Skeletal muscle cell (primary cell): ENCODE measurements at places on chromosomes 13 and 19.

GRCh38 chr19:47023448-47023794 is 3.8 kb downstream of the NPAS1 start:
- no peak for DNase-seq

- no peak for DNase-seq
Observed at GRCh38 chr13:94765814-94766213, 53.5 kb upstream of the SOX21 start.

- peak; percentile 48 for DNase-seq
Observed at GRCh38 chr19:16829010-16829821, at the start of gene SIN3B. TSS of gene SIN3B (plus strand) at chr19:16829398. CDS start at chr19:16829421, 23 bp downstream.

DNA sequence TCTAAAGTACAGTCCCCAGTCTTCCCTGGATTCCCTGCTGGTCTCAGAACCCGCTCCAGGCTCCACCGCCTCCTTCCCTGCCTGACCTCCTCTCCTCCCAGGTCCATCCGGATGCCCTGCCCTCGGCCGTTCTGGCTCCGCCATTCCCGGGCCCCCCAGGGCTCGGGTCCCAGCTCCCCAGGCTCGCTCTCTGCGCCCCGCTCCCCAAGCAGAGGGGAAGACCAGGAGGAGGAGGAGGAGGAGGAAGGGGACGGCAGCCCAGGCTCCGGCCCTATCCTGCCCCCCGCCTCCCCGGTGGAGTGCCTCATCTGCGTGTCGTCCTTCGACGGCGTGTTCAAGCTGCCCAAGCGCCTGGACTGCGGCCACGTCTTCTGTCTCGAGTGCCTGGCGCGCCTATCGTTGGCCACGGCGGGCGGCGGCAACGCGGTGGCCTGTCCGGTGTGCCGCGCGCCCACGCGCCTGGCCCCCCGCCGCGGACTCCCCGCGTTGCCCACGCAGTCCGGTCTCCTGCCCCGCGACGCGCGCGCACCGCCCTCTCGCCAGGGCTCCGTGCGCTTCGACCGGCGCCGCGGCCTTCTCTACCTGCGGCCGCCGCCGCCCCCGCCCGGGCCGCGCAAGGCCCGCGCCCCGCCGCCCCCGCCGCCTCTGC is 647 bp downstream of the RNF225 start:
- no peak for DNase-seq

- DNase-seq = no peak
Observed at GRCh38 chr13:75224053-75224742, 257.8 kb downstream of the TBC1D4 start.

DNA sequence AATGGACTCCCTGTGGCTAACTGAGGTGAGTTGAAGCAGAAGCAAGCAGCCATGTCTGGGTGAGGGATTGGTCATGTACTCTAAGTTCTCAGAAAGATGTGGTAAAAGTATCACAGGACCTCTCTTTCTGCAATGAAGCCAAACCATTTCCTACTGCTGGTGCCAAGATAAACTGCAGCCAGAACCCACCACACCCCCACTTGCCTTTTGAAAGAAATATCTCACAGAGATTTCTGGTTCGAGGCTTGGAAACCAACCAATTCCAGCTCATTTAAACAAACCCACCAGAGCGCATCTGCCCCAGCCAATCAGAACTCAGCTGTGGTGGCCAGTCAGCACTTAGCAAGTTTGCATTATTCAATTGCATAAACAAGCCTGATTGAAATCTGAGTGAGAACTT is 204.5 kb upstream of the ATXN8OS start:
- no peak for DNase-seq

GRCh38 chr13:31747966-31748365 is 8.6 kb downstream of the RXFP2 start:
- no peak for DNase-seq

DNA sequence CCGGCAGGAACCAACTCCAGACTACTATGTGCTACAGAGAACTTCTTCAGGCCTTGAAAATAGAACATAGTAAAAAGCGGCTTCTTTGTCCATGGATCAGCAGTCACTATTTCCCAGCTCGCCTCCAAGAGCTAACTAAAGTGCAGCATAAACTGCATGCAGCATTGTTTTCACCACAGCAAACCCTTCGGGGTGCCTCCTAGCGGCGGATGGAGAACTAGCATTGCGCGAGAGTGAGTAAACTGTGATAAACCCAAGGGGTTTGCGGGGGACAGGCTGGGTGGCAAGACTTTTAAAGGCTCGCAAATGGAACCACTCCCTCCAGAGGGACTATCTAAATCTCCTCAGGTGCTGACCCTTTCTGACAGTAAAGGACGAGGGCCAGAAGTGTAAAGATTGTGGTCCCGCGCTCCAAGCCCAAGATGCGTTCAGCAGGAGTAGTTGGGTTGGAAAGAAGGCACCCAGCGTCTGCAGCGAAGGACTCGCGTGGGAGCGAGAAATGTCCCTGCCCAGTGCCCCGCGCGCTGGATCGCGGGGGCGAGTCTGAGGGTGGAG is 21.5 kb upstream of the SGCG start:
- DNase-seq = no peak

- DNase-seq = no peak
Observed at GRCh38 chr19:4304538-4305256, at the start of gene FSD1. TSS of gene FSD1 (plus strand) at chr19:4304598. CDS start at chr19:4304747, 149 bp downstream.

- peak; percentile 72 for DNase-seq
Observed at GRCh38 chr13:97130190-97130589, 91.9 kb upstream of the MBNL2 start.

GRCh38 chr19:13024951-13025697 is 29.8 kb downstream of the NFIX start:
- DNase-seq = no peak

- no peak for DNase-seq
Observed at GRCh38 chr19:18427080-18427742, 8.0 kb downstream of the SSBP4 start.

- DNase-seq = no peak
Observed at GRCh38 chr19:35438527-35438926, 9.5 kb upstream of the FFAR2 start.

DNA sequence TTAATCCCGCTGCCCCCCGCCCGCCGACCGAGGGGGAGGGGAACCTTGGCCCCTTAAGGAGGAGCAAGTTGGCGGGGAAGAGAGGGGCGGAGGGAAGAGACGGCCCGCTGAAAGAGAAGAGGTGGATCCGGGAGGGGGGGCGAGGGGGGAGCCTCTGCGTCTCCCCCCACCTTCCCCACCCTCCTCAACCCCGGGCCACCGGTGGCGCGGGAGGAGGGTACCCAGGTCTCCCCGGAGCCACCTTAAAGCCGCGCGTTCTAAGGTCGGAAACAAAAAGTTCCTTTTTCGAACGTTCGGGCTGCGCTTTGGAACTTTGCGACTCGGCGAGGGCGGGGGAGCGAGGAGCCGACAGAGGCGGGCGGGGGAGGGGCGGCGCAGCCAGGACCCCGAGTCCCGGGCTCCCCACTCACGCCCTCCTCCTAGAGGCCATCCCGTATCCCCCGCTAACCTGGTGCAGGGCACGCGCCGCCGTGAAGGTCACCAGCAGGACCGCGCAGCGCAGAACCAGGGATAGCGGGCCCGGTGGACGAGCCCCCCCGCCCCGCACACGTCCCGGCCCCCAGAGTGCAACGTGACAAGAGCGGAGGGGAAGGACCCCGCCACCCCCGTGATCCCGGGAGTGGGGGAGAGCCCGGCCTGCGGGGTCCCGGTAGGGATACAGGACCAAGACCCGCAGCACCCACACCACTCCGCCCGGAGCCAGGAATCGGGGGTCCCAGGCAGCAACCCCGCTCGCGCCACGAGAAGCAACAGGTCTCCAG is 659 bp downstream of the ERF start:
- no peak for DNase-seq

DNA sequence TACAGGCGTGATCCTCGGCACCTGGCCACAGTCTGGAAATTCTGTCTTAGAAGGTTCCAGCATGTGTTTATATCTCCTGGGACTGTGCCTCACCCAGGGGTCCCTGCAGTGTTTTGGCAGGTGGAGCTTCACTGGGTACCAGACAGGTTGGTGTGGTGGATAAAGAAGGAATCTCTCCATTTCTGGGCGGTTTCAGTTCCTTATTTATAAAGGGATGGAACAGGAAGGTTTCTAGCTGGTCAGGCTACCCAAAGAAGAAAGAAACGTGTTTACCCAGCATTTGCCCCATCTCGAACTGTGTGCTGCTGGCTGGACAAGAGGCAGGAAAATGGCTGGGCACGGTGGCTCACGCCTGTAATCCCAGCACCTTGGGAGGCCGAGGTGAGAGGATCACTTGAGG is 9.8 kb downstream of the PNPLA6 start:
- DNase-seq = no peak

DNA sequence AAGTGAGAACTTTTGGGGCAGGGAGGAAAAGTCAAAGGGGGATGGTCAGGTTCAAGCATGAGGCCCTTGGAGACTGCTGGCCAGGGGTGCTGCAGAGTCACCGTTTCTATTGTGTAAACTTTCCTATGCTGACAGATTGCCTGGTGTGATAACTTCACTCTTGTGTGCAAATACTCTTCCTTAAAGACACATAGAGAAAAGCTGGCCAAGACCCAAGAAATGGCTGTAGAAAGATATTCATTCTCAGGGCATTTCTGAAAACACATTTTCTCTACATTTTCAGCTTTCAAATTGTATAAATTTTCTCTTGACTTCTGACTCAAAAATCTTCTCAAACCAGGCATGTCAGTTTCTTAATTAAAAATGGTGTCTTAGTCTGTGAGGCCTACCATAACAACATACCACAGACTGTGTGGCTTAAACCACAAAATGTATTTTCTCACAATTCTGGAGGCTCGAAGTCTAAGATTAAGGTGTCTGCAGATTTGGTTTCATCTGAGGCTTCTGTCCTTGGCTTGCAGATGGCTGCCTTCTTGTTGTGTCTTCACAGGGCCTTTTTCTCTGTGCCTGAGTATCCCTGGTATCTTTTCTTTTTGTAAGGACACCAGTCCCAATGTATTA is 304.5 kb downstream of the KCNRG start:
- DNase-seq = no peak

- no peak for DNase-seq
Observed at GRCh38 chr19:7852851-7853769, 21.1 kb downstream of the PRR36 start.

DNA sequence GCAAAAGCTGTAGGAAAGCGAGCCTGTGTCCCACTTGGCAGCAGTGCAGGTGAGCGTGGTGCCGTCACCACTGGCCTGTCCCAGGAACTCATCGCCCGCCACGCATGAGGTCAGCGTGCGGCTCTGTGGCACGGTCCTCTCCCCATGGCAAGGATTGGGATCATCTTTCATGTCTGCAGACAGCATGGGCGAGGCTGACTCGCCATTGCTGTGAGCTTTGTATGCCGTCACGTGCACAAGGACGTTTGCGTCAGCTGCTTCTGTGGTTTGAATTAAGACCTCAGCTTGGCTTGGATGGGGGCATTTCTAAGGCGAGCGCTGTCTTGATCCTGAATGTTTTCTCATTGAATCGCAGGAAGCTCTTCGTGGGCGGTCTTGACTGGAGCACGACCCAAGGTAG is 9.8 kb downstream of the DAZAP1 start:
- no peak for DNase-seq

DNA sequence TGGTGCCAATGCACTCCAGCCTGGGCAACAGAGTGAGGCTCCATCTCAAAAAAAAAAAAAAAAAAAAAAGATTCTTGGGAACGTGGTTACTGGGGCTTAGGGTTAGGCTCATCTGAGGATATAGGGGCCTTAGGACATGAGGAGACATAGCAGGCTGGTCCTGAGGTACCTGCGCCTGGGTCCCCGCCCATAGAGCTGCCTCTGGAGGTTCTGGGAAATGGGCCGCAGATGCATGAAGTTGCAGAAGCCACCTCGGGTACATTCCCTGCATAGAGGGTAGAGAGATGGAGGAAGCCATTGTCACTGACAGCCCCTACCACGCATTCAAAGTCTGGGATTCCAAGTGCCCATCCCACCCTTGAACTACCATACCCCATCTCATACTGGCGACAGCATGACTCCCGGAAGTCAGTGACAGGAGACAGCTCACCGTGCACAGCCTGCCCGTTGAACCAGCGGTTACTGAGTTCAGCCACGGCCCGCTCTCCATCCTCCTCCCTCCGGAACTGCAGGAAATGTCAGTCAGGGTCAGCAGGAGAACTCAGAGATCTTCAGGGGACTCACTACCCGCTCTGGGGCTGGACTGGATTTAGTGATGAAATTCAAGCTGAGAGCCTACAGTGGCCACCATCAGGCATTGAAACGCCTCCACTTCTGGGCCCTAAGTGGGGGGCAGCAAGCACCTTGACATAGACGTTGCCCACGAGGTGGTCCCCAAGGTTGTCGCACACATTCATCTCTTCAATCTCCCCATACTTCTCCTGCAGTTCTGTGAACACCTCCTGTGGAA is 1.4 kb downstream of the U2AF1L4 start:
- no peak for DNase-seq

GRCh38 chr13:23656637-23657371 is 86.6 kb downstream of the TNFRSF19 start:
- peak; percentile 86 for DNase-seq

- no peak for DNase-seq
Observed at GRCh38 chr19:55116859-55117662, at the start of gene PPP1R12C. TSS of gene PPP1R12C (minus strand) at chr19:55117637. CDS start at chr19:55117543, 94 bp downstream.

DNA sequence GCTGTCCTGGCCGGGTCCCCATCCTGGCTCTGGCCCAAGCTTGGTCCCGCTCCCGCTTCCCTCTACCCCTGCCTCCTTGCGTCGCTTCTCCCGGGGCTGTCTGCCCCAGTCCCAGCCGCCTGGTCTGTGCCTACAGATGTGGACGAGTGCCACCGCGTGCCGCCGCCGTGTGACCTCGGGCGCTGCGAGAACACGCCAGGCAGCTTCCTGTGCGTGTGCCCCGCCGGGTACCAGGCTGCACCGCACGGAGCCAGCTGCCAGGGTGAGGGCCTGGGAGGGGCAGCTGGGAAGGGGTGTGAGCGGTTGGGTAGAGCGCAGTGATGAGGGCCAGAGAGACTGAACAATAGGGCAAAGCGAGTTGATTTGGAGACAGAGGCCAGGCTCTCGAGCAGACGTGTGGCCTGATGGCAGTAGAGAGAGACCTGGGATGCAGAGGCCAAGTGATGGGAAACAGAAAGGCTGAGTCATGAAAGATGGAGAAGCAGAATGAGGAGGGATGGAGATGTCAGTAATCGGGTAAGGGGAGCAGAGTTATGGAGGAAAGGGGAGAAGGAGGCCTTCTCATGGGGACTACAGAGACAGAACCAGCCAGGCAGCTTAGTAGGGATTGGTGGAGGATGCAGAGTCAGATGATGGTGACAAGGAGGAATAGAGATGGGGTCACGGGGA is 9.4 kb downstream of the LTBP4 start:
- DNase-seq = no peak

DNA sequence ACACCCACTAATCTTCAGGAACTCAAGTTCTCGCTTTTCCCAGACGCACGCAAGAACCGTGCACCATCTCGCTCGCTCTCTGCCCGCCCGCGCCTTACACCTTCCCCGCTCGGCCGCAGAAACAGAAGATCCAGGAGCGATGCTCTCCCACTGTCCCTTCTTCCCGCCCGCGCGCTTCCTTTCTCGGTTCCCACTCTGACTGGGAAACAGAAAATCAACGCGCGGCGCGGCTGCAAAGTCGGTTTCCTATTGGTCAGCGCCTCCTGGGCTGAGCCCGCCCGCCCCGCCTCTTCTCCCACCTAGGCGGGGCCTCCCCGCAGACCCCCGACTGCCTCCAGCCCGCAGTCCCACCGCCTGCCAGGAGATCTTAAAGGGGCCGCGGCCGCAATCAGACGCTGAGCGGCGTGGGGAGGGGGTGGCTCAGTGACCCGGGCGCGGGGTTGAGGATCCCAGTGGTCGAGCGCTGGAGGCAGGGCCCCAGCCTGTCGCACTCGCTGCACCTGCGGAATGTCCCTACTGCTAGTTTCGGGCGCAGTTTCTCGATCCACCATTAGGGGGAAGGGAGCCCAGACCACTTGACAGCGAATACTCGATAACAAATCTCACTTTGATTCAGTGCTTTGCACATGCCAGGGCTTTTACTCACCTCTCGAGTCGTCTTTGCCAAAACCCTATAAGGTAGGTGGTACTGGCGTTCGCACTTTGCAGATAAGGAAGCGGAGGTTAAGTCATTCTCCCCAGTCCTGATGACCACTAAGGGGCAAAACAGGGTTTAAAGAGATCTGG is 700 bp upstream of the SLC25A23 start:
- peak; percentile 94 for DNase-seq
